Stimulated activated CD4-positive, alpha-beta T cell treated with anti-CD3 and anti-CD28 coated beads, Interleukin-1b, Interleukin-23, amount 100 ng/mL, for 48 hours (primary cell): ENCODE measurements at places on chromosomes 2 and 18.

- DNase-seq = no peak
Observed at GRCh38 chr2:160375037-160375436, 118.6 kb downstream of the RBMS1 start.

- no peak for DNase-seq
Observed at GRCh38 chr18:38972571-38972970, 1407.0 kb upstream of the CELF4 start.

DNA sequence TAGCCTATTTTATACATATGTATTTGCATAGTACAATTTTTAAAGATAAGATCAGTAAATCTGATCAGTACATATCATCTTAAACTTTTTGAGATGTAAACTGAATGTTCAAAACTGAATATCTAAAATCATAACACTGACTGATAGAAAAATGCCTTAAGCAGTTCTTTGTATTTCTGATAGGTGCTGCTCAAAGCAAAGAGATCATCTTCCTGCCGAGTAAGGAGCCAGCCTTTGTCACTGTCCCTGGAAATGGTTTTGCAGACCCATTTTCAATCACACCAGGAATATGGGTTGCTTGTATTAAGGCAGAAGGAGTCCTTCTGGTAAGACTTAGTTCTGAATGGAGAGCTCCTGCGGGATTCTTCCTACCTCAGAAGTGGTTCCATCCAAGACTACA lies 135.0 kb downstream of the LAMA3 start:
- no peak for DNase-seq

GRCh38 chr2:207258263-207258991 lies 92.7 kb upstream of the KLF7 start:
- no peak for DNase-seq

GRCh38 chr2:177432703-177433102 lies 40.1 kb downstream of the AGPS start:
- DNase-seq = no peak

GRCh38 chr2:101501443-101501842 lies 26.5 kb upstream of the RFX8 start:
- peak; percentile 34 for DNase-seq

DNA sequence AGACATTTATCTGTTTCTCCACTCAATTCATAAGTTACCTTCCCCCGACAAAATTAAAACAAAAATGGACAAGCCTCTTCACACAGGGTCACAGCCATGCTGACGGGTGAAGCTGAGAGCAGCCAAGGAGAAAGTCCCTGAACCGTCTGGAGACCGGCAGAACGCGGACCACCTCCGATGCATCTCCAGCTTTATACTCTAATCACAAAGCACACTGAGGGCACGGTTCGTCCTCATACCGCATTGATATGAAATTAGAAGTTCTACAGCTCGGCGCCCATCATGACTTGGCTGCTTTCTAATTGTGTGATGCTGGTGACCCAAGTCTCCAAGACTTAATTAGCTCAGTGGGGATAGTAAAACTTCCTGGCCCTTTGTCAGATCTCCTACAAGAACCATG lies 181.2 kb upstream of the PXDN start:
- no peak for DNase-seq

DNA sequence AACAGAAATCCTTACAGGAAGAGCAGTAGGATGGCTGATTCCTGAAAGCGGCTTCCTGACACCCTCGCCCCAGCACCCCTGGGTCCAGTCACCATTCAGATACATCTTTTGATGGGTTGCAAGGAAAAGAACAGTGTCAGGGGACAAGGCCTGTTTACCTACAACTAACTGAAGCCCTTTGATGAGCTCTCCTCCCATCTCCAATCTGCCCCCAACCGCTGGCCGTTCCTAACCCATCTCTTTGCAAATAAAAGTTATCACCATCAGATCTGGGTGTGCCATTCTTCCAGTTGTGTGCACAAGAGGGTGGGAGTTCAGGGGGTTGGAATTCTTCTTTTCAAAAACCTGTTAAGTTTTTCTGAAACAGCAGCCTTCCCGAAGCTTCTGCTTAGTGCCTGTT lies 48.9 kb downstream of the ARL4C start:
- DNase-seq = no peak

- DNase-seq = no peak
Observed at GRCh38 chr2:74052732-74053710, 68.3 kb downstream of the TET3 start.

DNA sequence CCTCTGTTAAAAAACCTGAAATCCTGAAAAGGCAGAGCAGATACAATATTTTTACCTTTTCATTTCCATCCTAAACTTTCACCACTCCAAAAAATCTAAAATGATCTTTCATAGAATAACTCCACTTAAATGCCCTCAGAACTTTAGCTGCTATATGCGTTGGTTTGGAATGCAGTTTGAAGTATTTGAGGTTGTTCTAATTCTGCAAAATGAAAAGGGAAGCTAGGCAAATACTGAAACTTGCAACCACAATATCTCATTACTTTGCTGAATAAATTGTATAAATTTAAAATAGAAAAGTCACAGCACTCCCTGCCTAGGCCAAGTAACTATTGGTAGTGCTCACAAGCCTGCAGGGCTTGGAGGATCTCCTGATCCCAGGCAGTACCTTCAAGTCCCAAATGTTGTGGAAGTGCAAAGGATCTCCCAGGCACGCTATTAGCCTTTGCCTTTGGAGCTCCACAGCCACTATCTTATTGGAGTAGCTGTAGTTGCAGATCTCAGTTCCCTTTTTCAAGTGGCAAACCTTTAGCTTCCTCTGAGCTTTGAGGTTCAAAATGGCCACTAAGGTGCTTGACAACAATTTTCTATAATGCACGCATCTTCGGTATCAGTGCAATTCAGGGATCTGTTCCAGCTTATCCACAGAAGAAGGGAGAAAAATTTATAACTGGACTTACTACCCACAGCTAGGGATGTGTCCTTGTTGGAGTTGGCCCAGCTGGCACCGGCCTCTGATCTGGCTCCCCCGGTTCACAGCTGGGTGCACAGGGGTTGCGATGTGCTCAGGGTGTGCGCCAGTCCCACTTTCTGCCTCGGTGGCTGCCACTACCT lies 43.4 kb upstream of the ANKRD62 start:
- no peak for DNase-seq

DNA sequence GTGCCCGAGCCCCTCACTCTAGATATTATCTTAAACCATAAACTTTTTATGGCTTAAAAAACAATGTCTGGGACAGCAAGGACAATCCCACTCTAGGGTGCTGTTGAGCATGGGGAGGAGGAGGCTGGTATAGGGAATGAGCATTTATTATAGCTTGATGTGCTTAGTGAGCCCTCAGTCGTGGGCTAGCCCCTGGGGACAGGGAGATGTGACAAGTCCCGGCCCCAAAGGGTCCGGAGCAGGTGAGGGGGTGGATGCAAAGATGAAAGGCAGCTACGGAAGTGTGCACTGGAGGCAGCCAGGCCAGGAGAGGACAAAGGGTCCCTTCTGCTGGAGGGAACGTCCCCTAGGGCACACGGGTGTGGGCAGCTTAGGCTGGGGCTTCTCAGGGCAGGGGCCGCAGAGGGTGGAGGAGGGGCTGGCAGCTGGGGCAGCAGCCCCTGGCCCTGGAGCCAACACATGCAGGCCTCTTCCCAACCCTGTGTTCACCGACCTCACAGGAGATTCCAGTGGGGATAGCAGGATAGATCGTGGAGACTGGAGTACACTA lies 106.3 kb upstream of the GPC1 start:
- DNase-seq = no peak
